NCI-H1694 (cell line): ENCODE measurements at places on chromosomes 5 and 9.

DNA sequence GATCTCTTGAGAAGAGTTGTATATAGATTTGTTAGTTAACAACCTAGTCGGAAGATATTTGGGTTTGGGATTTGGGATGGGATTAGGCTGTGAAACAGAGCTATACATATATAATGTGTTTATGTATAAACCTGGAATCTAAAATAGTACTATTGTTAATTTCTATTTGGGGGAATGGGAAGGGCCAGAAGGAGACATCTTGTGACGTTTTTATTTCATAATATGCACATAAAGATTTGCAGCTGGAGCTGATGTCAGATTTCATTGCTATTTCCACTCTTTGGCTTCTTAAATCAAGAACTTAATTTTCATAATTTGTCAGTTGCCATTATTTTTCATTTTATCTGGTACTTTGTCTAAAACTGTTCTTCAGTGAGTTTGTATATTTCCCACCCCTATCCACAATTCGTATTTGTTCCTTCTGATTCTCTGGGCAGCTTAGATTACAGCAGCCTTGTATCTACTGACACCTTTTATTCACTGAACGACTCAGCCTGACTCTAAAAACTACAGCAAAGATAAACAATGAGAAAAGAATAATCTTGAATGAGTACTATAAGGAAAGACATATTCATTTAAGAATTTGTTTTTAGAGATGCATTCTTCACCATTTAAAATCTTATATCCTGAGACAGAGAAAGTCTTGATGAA lies 86.9 kb downstream of the YTHDC2 start:
- DNase-seq, result no peak

DNA sequence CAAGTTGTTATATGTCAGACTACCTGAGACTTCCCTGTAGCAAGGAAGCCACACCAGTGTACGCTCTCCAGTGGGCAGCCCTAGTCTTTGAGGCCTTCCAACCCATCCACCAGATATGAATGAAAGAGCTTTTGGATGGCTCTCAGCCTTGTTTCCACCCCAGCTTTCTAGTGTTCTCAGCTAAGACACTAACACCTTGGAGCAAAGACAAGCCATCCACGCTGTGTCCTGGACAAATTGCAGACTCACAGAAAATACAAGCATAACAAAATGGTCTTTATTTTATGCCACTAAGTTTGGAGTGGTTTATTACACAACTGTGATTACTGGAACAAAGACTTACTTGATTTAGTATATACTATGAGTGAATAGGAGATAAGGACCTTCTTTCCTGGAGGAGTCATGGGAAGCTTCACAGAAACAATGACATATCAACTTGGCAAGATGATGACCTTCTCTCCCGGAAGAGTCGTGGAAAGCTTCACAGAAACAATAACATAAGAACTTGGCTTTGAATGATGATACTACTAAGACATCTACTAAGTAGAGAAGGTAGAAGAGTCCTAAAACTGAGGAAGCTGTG lies 134.0 kb upstream of the VCAN start:
- DNase-seq, result no peak

DNA sequence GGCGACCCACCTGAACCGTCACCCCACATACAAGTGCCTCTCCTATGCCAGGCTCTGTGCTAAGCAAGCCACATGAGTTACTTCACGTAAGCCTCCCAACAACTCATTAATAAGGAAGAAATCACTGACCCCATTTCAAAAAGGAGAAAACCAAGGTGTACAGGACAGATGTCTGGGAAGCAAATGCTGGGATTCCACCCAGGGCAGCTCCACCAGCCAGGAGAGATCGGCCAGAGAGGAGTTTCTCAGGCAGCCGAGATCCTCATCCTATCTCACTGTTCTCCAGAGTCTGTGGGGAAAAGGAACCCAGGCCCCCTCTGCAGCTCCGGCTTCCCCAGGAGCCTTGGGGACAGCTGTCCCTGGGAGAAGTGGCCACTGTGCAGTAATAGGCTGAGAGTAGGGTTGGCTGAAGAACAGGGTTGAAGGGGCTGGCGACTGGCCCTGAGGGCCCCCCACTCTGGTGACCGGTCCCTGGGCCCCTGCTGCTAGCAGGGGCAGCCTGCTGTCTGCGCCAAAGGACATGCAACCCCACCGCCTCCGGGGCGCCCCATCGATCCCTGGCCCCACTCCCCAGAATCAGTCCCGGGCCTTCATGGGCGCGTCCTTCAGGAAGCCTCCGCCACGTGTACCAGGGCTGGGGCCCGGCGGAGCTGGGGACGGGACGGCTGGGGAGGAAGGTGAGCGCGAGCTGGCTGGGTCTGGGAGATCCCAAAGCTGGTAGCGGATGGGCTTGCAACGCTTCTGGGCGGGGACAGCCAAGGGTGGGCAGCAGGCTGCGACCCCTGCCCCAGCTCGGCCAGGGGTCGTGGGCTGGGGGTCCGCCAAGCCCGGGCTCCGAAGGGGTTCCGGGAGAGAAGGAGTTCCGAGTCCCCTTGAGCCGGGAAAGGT lies 44.1 kb upstream of the STXBP1 start:
- DNase-seq, result no peak

DNA sequence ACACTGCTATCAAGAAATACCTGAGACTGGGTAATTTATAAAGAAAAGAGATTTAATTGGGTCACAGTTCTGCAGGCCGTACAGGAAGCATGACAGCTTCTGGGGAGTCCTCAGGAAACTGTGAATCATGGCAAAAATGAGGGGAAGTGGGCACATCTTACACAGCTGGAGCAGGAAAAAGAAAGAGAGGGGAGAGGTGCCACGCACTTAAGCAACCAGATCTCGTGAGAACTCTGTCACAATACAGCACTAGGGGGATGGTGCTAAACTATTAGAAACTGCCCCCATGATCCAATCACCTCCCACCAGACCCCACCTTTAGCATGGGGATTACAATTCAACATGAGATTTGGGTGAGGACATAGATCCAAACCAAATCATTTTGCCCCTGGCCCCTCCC lies 105.5 kb upstream of the CPLX2 start:
- DNase-seq, result no peak

- no peak for DNase-seq
Measured at GRCh38 chr5:55418994-55419968, 111.5 kb downstream of the MTREX start.

DNA sequence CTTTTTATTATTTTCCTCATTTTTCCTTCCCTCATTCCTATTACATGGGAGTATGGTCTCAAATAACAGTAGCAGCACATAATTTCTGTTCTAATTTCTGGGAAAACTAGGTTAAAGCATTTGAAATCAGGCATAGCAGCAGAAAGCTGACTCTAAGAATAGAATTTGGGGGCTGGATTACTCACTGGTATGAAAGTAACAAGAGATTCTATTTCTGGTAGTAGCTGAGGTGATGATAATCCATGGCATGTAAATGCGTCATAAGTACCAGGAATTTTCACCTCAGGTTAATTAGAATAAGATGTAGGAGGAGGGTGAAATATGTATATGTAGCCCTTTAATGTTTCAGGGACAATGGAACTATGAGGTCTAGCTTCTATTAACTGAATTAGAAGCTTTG lies 662.0 kb downstream of the PTPRD start:
- DNase-seq, result no peak

DNA sequence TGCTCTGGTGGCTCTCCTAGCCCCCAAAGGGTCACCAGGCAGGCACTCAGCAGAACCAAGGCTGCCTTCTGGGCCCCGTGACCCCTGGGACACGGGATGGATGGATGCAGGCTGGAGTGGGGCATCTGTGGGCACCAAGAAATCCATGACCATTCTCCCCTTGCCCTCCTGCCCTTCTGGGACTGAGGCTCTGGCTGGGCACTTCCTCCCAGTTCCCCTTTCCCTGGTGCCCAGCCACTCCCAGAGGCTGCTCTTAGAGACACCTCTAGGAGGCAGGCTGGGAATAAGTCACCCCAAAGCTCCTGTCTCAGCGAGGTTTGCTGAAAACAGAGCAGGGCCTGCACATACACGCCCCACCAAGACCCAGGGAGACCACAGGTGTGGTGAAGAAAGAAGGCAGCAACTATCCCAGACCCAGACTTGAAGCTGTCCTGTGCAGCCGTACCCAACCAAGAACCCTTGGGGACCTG lies 943 bp downstream of the STING1 start:
- no peak for DNase-seq

DNA sequence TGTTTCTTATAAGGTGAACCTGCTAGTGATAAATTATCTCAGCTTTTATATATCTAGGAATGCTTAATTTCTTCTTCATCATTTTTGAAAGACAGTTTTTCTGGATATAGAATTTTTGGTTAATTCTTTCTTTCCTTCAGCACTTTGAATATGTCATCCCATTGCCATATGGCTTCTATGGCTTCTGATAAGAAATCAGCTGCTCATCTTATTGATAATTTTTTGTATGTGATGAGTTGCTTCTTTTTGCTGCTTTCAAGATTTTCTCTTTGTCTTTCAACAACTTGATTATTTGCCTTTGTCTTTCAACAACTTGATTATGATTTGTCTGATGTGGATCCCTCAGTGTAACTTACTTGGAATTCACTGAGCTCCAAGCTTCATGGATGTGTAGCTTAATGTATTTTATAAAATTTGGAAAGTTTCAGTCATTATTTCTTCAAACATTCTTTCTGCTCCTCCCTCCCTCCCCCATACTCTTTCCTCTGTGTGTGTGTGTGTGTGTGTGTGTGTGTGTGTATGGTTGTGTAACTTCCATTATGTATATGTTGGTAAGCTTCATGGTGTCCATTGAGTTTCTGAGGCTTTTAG lies 243.9 kb downstream of the TLE1 start:
- DNase-seq, result no peak

DNA sequence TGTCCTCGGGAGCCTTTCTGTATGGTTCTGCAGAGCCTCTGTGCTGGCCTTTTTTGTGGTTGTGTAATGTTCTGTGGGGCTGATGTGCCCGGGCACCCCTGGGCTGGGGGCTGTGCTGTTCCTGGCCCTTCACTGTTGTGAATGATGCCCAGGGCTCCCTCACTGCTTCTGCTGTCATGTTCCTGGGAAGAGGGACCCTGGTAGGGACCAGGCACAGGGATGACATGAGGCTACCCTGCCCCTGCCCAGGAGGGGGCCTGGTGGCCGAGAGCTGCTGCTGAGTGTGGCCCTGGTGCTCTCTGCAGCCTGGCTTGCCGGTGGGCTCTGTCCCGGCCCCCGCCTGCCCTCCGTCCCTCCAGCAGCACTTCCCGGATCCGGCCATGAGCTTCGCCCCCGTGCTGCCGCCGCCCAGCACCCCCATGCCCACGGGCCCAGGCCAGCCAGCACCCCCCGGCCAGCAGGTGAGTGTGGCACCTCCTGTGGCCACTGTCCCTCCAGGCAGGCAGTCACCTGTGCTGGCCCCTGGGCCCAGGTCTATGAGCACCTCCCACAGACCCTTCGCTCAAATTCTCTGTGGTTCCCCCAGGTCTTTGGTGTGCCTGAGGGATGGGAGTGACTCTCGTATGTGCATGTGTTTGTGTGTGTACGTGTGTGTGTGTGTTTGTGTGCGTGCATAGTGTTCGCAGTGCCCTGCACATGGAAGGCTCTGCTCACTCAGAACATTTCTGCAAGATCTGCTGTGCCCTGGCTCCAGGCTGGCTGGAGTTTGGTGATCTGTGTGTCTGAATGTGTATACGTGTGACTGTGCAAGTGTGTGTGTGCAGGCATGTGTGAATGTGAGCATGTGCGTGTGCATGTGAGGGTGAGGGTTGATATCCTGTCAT lies 72.3 kb downstream of the WNK2 start:
- DNase-seq, result no peak

GRCh38 chr5:117623042-117623805 lies 1048.6 kb upstream of the SEMA6A start:
- no peak for DNase-seq

DNA sequence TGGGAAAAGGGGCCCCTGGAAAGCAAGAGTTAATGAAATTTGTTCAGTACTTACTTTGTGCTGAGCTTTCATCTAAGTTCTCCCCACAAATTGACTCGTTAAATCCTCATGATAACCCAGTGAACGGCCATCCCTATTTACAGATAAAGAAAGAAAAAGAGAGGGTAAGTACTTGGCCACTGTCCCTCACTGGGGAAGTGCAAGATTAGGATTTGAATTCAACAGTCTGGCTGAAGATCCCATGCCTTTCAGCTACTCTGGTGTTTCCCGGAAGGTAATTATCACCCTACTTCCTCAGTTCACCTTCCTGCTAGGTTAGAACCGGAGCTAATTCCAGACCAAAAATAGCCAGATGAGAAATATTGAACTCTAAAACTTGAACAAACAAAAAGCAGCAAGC lies 269.2 kb upstream of the TLE4 start:
- DNase-seq, result no peak

DNA sequence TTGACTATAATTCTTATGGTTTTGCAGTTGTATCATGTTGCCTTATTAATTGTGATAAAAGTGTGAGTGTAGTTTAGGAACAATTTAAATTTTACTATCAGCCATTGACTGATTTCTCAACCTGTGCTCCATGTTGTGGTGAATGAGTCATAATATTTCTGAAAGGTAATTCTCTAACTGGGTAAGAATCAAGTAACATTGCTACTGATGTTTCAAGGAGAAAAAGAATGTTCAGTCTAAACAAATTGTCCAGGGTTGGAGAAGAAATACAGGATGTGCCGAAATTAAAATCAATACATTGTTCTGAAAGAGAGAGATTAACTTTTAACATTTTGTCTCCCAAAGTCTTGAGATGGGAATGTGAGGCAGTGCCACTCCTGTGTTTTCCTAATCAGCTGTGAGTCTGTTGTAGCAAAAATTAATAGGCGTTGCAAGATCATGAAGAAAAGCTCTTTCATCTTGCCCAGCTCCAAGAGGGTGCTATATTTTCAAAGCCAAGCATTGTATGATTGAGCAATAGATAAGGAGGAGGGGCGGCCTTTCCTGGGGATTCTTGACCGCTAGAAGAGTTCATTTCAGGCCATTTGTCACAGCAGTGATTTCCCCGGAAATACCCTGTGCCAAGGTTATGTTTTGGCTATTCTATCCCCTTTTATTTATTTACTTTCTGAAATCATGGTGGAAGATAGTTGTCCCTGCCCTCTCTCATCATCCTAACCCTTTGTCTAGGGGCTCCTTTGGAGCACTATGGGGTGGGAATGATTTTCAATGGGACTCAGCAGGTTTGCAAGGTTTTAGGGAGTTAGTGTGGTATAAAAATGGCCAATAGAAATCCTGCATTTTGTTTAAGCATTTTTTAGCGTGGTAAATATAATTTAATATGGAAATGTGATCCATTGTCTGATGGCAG lies 151.6 kb downstream of the FOCAD start:
- no peak for DNase-seq

GRCh38 chr5:111582993-111583601 lies 70.8 kb upstream of the STARD4 start:
- DNase-seq, result no peak
